Stimulated activated CD8-positive, alpha-beta memory T cell treated with anti-CD3 and anti-CD28 coated beads, Interleukin-15, amount 100 ng/mL, for 4 hours (primary cell): ENCODE measurements at places on chromosomes 7 and 10.

DNA sequence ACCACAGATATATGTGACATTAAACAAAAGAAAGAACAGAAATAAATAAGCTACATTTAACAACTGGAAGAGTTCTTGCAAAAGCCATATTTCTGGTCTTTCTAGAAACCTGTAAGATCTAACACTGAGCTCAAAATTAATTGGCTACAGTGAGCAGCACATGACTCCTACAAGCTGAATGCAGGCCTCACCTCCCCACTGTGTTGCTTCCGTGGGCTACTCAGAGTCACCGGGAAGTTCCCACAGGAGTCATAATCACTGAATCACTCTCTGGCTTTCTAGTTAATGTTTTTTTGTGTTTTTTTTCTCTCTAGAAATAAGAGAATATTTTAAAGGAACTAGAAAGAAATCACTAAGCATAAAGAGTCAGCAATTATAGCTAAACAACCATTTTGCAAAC, 10.2 kb upstream of the MRPS24 start:
- DNase-seq = no peak

GRCh38 chr7:131797841-131798240, 241.4 kb upstream of the PODXL start:
- no peak for DNase-seq

GRCh38 chr7:151245360-151246101, 3.0 kb downstream of the SMARCD3 start:
- peak; percentile 43 for DNase-seq

DNA sequence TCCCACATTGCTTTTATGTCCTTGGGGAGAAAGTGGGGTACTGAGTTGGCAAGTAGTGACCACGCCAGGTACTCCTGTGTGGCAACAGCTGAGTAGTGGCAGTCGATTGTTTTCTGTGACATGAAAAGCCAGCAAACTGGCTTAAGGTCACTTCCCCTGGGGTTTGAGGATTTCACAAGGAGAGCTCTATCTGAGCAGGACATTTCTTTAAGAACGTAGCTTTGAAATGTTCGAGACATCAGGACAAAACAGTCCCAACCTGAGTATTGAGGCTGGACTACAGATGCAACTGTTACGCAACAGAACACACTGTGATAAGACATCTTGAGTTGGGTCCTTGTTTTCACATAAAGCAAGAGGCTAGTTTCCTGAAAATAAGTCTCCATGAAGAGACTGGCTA, 146.7 kb upstream of the KLF14 start:
- DNase-seq = no peak

DNA sequence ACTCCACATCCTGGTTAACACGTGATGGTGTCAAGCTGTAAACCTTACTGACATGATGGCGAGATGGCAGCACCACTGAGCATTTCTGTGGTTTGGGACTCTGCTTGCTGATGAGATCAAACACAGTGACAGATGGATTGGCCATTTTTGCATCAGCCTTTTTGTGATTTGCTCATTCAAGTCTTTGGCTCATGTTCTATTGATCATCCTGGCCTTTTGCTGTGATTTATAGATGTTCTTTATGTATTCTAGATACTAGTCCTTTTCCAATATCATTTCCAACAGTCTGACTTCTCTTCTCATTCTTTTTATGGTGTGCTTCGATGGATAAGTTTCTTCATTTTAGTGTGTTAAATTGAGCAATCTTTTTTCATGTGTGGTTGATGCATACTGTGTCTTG, 24.7 kb upstream of the DIP2C start:
- DNase-seq = no peak

DNA sequence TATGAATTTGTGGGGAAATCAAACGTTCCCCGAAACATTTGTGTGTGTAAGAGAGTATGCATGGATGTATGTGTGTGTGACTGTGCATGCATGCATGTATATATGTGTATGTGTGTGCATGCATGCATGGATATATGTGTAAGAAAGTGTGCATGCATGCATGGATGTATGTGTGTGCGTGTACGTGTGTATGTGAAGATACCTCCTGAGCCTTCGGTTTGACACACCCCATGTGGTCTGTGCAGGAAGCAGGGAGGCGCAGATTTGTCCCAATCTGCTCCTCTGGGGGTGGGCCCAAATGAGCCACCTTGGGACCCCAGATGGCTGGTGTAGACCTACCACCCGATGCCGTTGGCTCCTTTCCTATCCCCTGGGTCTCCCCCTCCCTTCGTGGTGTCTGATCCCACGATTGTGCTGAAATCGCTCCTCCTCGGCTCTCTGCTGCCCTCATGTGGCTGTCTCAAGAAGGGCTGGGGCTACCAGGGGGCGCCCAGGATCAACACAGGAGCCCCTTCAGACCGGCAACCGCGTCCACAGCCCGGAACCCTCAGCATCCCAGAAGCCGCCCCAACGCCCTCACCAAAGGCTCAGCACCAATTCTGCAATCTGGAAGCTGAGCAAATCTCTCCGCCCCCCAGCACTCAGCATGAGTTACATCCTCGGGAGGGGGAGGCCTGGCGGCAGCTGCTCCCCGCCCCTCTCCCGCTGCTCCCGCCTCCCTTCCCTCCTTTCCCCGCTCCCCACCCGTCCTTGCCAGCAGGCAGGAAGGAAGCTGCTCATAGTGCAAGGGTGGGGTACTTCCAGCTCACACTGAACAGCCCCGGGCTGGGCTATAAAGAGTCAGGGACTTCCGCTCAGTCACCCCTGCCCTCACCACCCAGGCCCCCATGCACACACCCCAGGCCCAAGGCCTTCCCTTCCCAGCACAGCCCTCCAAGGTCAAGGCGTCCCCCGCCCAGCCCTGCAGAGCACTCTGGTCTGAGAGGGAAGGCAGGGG, 2.3 kb upstream of the NOS3 start:
- DNase-seq = no peak

DNA sequence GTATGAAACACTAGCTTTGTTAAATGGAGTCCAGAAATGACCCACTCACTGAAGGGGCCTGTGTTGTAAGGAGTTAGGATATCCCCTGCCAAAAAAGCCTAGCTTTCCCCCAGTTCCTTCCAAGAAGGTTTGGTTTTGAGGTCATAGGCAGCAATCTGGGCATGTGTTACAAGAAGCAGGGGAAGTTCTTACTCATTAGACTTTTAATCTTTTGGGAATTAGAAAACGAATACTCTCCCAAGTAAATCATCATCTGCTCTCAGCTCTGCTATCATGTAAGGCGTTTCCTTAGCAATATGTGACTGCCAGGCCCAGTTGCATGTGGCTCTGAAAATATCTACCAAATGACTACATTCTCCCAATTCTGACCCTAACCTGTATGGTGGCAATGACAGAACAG, 3.7 kb downstream of the NOD1 start:
- no peak for DNase-seq

DNA sequence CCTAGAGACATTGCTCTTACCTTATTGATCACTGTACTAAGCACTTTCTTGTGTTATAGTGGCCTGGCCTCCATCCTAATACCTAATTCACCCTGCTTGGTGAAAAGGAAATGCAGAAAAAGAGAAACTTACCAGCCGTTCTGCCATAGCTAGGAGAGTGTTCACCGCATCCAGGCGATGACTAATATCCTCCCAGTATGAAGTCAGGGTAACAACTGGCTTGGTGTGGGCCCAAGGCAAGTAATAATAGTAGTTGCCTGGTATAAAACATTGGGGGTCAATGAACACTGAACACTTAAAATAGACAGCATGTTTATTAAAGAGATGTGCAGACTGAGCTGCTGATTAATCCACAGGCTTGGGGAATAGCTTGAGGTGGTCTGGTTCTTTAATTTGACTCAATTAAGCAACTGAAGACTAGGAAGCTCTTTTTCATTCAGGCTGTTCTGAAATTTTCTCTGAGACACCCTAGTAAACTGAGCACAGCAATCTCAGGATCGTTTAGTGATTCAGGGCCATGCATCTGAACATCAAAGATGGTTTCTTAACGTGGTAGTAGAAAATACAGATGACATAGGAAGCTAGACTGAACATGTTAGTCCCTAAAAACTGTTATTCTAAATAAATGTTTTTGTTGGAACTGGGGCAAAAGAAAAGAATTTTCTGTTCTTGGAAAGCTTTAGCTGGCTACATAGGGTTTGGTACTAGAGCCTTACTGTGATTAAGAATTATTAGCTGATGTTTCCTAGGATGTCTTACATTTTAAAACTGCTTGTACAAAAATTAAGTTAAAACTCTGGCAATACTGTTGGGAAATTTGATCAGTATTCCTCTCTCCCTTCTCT, 102.2 kb downstream of the MYOF start:
- no peak for DNase-seq

GRCh38 chr7:100190048-100190711, 12.5 kb downstream of the STAG3 start:
- no peak for DNase-seq

DNA sequence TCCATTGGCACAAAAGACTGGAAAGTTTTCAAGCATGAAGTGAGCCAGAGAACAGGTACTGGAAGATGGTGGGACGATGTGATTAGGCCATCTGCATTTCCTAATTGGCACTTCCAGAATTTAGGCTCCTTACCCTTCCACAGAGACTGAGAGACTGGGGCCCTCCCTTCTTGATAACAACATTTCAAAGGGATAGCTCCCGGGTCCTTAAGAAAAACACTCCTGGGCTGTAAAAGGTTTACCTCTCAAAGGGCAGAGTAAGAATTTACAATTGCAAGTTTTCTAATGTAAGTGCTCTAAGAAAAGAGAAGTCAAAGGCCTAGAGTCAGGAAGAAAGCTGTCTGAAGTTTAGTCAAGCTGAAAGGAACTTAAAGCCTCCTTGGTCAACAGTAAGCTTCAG, 559.5 kb upstream of the C7orf33 start:
- DNase-seq = no peak

DNA sequence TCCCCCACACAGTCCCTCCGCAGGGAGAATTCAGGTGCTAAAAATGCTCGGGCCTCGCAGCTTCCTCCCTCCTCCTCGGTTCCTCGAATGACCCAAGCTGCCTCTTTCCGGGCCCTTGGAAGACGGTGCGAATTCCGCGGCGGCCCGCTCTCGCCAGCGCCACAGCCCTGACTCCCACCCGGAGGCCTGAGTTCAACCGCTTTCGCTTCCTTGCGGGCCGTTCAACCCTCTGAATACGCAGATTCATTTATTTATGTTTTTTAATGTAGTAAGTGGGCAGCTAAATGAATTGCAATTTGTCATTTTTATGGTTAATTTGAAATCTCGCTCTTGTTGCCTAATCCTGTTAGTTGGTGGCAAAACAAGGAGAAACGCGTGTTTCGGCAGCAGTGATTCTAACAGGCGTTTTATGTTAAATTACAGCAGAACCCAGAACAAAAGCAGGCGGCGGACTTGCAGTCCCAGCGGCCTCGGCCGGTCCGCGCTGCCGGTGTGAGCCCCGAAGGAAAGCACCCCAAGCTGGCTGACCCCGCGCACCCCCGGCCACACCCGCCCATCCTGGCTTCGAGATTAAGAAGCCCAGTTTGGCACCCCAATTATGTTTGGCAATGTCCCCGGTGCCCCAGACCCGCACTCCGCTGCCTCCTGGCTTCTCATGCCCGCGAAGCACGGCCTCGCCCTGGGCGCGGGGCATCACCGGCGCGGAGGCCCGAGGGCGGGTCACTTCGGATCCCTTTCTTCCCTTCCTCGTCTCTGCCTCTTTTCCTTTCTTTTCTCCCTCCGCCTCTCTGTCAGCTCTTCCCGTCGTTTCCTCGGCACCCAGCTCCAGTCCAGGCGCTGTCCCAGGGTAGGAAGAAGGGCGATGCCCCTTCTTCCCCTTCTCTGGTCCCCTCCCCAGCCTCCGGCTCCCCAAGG, 75.9 kb downstream of the INSIG1 start:
- no peak for DNase-seq

- peak; percentile 56 for DNase-seq
These were observed 30.3 kb upstream of the GARS1 start for GRCh38 chr7:30564243-30564892.

DNA sequence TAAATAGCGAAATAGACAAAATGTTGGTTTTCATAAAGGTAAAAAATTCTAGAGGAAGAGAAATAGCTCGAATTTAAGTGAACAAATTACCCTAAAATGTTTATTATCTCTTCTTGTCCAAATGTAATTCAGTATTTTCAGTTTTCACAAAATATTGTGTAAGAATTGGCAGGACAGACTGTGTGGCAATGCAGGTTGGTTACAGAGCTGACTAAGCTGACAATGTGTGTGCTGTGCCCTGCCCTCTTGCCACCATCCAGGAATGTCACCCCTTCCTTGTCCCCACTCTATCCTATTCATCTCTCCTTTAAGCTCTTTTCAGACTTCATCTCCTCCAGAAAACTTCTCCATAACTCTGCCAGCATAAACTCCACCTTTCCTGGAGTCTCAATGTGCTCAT, 46.1 kb downstream of the COL28A1 start:
- DNase-seq = no peak

DNA sequence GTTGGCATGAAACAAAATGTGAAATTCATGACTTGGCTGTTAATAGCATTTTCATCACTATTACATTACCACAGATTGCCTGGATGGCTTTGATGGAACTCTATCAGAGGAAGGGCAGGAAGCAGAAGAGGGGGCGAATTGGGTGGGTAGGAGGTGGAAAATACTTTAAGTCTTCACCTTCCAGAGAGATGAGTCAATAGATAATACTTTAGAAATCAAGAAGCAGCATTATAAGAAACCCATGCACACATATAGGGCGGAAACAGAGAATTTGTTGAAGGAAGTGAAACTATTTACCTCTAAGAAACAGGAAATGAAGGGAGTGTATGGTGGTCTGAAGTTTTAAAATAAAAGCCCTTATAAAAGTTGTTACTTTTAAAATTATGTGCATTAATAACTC, 152.1 kb upstream of the TARP start:
- DNase-seq = peak; percentile 10

DNA sequence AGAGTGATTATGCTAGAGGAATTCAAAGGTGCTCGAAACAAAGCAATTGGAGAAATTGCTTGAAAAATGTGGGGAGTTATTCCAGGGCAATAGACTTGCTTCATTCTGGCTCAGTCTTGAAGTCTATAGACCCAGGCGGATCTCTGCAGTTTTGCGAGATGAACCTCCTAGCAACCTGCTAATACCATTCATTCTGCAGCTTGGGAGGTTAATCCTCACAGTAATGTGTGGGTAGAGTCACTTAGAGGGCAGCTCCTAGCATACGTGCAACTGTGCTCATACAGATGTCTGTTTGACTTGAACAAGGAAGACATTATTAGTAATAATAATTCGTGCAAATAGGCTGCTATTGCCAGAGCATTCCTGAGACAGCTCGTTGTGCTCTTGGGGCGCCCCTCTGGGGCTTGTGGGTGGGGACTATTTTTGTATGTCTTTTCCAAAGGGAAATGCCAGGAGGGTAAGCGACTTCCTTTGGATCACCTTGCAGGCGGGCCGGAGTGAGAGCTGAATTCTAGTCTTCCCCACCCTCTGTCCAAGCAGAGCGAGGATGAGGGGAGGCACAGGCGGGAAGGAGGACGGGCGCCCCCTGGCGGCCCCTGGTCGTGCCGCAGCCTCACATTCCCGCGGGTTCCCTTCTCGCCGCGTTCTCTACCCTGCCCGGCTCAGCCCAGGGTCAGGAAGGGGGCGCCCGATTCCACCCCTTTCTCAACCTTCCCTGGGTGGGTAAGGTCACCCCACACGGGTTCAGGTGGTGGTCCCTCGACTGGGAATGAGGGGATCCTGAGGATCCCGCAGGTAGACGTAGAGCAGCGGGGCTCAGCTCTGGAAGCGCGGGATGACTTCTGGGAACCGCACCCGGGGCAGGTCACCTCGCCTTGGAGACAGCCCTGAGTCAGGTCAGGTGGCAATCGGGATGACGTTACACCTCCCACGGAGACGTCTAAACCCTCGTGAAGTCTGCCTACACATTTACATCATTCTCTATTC, 241.5 kb downstream of the PHTF2 start:
- DNase-seq = peak; percentile 15
